ENCODE measurements at places on chromosomes 2 and 18.

DNA sequence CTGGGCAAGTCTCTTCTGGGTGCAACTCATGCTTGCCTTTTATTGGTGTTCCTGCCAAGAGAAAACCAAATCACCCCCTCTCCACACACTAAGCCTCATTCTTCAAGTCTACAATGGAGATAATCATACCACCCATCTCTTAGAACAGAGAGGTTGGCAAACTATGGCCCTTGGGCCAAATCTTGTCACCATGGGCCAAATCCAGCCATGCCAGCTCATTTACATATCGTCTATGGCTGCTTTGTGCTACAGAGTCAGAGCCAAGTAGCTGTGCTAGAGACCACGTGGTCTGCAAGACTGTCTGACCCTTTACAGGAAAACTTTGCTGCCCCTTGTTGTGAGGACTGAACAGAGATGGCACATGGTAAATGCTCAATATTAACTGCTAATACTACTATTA is 270.3 kb upstream of the PARD3B start:
- no peak for DNase-seq

DNA sequence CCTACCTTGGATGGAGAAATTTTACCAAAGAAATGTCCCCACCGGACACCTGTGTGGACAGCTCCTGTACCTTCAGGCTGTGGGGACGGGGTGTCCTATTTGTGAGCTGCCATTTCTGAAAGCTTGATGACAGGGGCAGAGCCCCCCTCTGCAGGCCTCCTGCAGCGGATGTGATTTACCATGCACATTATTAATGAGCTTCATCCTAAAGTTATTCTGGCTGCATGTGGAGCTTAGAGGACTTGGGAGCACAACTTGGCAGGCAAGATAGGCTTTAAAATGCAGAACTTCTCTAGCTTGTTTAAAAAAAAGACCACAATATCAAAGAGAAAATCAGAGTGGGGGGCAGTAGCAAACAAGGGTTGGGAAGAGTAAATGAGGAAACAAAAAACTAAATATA is 350.0 kb upstream of the KLHL29 start:
- DNase-seq, result no peak

DNA sequence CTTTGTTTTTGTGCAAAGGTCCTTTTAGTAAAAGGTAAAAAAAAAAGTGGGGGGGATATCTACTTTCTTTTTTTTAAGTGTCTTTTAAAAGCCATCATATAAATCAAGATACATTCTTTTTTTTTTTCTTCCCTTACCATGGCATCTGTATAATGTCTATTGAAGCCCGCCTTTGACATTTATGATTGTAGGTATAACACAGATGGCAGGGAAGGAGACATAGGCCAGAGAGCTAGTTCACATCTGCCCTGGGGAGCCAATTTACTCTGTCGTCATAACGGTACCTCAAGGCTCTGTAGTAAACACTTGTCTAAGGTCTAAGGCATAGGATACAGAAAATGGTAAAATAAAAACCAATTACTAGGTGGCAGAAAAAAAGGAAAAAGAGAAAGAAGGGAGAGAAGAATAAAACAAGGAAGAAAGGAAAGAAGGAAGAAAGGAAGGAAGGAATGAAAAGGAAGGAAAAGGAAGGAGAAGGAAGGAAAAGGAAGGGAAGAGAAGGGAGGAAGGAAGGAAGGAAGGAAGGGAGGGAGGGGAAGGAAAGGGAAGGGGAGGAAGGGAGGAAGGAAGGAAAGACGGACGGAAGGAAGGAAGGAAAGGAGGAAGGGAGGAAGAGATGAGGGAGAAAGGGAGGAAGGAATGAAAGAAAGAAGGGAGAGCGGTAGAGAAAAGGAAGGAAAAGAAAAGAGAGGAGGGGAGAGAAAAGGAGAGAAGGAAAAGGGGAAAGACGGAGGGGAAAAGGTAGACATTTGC is 343.5 kb downstream of the RBM43 start:
- DNase-seq, result no peak

GRCh38 chr2:31081492-31081891 is 56.7 kb downstream of the GALNT14 start:
- no peak for DNase-seq

DNA sequence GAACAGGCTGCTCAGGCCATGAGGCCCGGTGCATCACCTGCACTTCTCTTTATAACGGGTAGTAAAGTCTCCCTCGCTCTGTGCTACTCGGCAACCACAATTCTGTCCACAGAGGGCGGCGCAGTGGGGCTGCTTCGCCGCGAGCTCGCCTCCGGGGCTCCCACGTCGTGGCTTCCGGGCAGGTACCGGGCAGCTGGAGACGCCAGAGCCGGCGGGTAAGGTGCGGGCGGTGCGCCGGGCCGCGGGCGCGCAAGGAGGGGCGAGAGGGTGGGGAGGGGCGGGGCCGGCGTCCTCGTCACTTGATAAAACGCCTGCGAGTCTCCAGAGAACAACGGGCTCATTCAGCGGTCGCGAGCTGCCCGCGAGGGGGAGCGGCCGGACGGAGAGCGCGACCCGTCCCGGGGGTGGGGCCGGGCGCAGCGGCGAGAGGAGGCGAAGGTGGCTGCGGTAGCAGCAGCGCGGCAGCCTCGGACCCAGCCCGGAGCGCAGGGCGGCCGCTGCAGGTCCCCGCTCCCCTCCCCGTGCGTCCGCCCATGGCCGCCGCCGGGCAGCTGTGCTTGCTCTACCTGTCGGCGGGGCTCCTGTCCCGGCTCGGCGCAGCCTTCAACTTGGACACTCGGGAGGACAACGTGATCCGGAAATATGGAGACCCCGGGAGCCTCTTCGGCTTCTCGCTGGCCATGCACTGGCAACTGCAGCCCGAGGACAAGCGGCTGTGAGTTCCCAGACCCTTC is at the start of gene ITGA6:
ITGA6 (plus strand) TSS at position 331 of the 734 bp plus-strand sequence.
- DNase-seq, result no peak

- DNase-seq, result no peak
Observed at GRCh38 chr2:181393472-181393871, 63.7 kb upstream of the ITGA4 start.

- no peak for DNase-seq
Observed at GRCh38 chr2:241639385-241639784, 1.9 kb downstream of the ATG4B start.

DNA sequence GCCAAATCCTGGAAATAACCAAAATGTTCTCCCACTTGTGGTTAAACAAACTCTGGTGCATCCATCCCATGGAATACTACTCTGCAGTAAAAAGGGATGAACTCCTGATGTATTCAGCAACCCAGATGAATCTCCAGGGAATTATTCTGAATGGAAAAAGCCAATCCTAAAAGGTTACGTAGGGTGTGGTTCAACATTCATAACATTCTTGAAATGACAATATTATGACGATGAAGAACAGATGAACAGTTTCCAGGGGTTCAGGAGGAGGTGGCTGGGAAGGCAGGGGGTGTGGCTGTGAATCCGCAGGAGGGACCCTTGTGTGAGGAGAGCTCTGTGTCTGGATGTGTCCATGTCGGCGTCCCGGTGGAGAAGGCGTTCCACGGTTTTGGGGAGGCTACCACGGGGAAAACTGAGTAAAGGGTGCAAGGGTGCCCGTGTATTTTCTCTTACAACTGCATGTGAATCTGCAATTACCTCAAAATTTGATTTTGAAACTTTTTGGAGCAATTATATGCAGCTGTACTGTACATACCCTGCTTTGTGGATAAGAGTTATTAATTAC is 47.3 kb downstream of the KCNG2 start:
- no peak for DNase-seq

- DNase-seq, result no peak
Observed at GRCh38 chr2:13335862-13336535, 619.3 kb downstream of the TRIB2 start.

- no peak for DNase-seq
Observed at GRCh38 chr2:135635212-135635835, 104.0 kb downstream of the R3HDM1 start.

DNA sequence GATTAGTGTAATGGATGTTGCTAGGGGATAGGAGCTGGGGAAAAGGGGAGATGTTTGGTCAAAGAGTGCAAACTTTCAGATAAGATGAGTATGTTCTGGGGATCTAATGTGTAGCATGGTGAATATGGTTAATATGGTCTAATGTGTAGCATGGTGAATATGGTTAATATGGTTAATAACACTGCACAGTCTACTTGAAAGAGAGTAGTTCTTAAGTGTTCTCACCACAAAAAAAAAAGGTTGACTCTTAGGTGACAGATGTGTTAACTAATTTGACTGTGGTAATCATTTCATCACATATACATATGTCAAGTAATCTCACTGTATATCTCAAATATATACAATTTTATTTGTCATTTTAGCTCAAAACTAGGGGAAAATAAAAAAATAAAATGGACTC is 121.3 kb upstream of the CD226 start:
- DNase-seq, result no peak

GRCh38 chr2:196266855-196267254 is 95.5 kb upstream of the STK17B start:
- no peak for DNase-seq

GRCh38 chr2:30710461-30710860 is 96.8 kb downstream of the CAPN13 start:
- no peak for DNase-seq

DNA sequence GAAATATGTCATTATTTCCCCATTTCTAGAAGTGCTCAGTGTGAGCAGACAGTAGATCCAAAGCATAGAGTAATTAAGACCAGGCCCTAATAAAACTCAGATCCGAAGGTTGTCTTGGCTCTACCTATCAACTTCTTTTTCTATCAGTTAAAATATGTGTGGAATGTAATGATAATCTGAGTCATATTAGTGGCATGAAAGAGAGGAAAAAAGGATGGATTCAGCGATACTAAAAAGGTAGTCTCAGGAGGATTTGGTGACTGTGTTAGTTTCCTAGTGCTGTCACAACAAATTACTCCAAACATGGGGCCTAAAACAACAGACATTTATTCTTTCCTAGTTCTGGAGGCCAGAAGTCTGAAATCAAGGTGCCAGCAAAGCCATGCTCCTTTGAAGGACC is 103.7 kb upstream of the NABP1 start:
- DNase-seq, result no peak

- DNase-seq, result no peak
Observed at GRCh38 chr2:160201849-160202539, 1.9 kb upstream of the ITGB6 start.

DNA sequence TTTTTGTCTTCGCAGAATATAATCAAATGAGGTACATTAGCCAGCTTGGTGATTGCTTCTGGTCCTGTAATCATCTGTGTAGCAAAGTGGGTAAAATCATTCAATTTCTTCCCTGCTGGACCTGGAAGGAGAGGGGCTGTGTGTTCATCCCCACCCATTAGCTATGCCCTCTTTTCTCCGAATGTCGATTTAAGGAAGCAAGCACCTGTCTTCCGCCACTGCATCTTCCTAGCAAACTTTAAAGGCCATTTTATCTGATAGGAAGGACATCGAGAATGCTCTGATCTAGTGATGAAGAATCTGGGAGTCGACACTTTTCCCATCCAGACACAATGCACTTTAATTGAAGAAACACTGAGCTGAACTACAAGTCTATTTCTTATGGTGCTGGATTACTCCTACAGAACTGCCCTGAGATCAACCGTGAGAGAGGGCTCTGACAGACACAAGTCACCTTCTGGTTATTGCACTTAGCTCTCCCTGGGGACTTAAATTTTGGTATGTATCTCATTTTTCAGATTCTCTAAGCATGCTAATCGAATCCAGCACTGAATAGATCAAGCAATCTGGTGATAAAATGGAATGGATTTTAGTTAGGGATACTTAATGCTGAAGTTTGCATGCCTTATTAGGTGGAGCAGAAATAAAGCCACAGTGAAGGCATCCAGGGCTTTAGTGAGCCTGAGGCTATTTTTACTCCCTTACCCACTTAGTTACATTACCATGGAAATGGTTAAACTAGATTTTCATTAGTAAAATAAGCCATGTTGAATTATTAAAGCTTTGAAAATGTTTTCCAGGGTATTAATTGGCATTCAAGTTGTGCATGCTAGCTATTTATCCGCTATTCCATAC is 1.3 kb downstream of the NYAP2 start:
- DNase-seq, result peak; percentile 44

GRCh38 chr18:58288921-58289797 is 245.1 kb downstream of the NEDD4L start:
- no peak for DNase-seq

GRCh38 chr2:138003411-138003810 is 39.1 kb downstream of the HNMT start:
- no peak for DNase-seq

- no peak for DNase-seq
Observed at GRCh38 chr2:12807907-12808810, 91.4 kb downstream of the TRIB2 start.

GRCh38 chr2:209685963-209686362 is 85.7 kb upstream of the UNC80 start:
- DNase-seq, result no peak

DNA sequence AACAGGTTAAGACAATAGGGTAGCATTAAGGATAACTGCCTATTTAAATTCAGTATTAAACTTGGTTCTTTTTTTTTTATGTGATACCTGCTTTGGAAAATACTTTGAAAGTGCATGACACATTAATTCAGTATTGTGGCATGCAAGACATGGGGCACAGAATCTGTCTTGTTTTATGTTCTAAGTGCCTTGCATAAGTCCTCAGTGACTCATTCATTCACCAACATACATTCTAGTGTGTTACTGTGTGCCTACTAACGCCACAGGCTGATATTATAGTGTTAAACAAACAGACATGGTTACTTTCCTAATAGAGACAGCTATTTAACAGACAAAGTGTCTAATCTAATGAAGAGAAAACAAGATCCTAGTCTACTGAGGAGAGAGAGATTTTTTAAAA is 91.7 kb downstream of the GCA start:
- DNase-seq, result no peak

DNA sequence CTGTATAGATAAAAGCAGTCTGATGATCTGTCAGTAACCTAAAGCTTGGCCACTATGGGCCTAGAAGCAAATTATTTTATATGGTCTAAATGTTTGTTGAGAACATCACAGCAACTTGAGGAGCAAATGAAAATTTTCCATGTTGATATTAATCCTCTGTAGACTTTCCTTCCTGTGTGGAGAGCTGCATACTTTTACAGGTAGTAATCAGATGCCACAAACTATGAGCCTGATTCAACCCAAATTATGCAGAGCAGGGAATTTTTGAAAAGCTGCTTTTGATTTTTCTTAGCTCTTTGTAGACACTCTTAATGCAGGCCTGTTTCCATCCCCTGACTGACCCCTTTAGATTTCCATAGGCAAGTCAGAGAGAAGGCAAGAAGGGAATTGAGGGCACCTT is 17.3 kb downstream of the PAX3 start:
- DNase-seq, result no peak

DNA sequence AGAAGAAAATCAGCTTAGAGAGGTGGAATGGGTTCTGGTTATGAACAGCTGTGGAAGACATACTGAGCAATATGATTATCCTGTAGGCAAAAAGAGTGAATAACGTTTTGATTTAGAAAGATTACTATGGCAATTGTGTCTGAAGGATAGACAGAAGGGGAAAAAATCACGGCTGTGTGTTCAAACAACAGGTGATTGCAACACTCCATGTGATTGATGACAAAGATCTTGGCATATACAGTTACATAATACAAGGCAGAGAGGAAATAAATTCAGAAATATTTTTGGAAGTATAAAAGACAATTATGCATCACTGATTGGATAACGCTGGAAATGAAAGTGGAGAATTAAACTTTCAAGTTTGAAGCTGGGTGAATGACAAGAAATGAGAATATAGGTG is 58.5 kb upstream of the KCNJ3 start:
- DNase-seq, result no peak
